Neural progenitor cell (in vitro differentiated cells): ENCODE measurements at places on chromosomes 7 and 10.

- H3K27ac ChIP-seq: no peak overlapping the region
- H3K27me3 ChIP-seq: peaks cover 100% of the 10 kb centered on the region
- peak; percentile 80 for DNase-seq
- H3K4me1 ChIP-seq: peaks cover 10% of the 10 kb centered on the region
- H3K4me3 ChIP-seq: peak overlapping the region; percentile 69
Observed at GRCh38 chr10:23693501-23693901, 254.6 kb downstream of the OTUD1 start.

DNA sequence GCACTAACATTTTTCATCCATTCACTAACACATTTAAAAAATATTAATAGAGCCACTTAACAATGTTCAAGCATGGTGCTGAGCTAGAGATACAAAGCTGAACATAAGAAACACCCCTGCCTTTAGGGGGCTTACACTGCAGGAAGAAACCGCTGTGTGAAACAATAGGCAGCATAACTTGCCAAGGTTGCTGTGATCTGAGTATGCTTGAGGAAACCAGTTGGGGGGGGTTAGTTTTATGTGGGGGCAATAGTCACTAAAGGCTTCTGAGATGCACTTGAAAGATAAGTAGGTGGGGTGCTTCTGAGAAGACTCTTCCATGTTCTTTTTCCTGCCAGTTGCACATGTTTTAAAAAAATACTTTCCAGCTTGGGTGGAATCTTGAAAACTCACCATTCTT lies 2.8 kb downstream of the RBM17 start:
- no peaks in the 10 kb centered on the region for H3K36me3 ChIP-seq
- peaks cover 16% of the 10 kb centered on the region for H3K4me1 ChIP-seq
- peak; percentile 22 for DNase-seq
- H3K4me3 ChIP-seq: no peak overlapping the region

DNA sequence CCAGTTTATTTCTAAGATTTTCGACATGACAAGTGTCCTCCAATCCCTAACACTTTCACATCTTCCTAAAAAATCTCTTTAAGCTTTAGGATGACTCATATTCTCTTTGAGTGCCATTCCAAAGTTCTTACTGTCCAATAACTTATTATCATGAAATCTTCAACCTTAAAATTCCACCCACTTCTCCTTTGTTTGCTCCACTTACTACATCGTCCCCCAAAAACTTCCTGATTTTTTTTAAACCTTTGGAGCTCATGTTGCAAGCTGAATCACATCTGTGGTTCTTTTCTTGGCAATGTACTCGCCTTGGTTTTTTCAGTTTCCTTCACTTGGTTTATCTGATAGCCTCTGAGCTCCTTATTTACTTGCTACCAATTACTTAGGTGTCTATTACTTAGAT lies 39.2 kb upstream of the JCAD start:
- no peak overlapping the region for H3K4me3 ChIP-seq
- no peaks in the 10 kb centered on the region for H3K27me3 ChIP-seq
- H3K27ac ChIP-seq: no peak overlapping the region
- no peak for DNase-seq
- peaks cover 6% of the 10 kb centered on the region for H3K4me1 ChIP-seq
- no peaks in the 10 kb centered on the region for H3K36me3 ChIP-seq

- no peak overlapping the region for H3K4me3 ChIP-seq
- H3K27me3 ChIP-seq: no peaks in the 10 kb centered on the region
- H3K4me1 ChIP-seq: peaks cover 3% of the 10 kb centered on the region
- no peak for DNase-seq
- no peaks in the 10 kb centered on the region for H3K36me3 ChIP-seq
Observed at GRCh38 chr10:7090529-7090928, 320.3 kb downstream of the SFMBT2 start.

- no peak overlapping the region for H3K4me3 ChIP-seq
- no peak overlapping the region for H3K27ac ChIP-seq
- DNase-seq: peak; percentile 93
- H3K4me1 ChIP-seq: peaks cover 35% of the 10 kb centered on the region
Observed at GRCh38 chr7:82382276-82382675, 61.3 kb downstream of the CACNA2D1 start.

DNA sequence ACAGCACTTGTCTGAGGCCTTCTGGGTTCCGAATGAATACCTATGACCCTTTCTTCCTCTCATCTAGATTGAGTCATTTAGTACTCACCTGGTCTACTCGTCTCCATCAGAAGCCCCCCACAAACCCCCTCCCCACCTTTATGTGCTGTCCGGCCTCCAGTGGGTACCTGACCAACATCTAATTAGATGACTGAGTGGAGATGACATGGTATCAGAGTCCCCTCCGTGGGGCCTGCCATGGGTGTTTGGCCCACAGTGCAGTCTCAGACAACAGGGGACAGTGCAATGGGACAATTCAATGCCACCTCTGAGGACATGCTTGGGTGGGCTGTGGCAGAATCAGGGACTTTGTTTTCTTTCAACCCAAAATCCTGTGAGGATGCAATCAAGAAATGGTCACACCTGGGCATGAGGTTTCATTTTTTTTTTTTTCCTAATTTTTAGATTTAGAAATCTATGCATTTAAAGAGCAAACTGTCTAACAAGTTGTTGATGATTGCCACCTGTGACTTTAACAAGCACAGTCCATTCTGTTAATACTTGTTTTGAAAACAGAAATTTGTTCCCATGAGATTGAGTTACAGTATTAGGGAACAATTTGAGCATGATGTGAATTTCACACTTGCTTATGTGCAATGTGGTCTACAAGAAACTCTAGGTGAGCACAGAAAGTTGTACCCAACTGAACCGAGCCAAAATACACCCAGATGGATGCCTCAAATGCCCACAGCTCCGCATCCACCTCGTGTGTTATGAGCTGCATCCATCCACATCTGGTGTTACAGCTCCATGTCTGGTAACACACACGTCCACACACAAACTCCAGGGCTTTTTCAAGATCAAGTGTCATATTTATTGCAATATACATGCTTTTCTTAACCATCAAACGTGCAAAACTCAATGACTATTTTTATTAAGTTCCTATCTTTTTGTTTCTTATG lies 27.5 kb downstream of the GPRIN2 start:
- no peak overlapping the region for H3K4me3 ChIP-seq
- no peaks in the 10 kb centered on the region for H3K27me3 ChIP-seq
- DNase-seq: no peak
- H3K36me3 ChIP-seq: no peaks in the 10 kb centered on the region
- H3K4me1 ChIP-seq: no peaks in the 10 kb centered on the region
- H3K27ac ChIP-seq: no peak overlapping the region

GRCh38 chr7:98228801-98229200 lies 17.6 kb downstream of the BHLHA15 start:
- H3K36me3 ChIP-seq: no peaks in the 10 kb centered on the region
- H3K4me3 ChIP-seq: no peak overlapping the region
- H3K4me1 ChIP-seq: no peaks in the 10 kb centered on the region
- no peak overlapping the region for H3K27ac ChIP-seq
